ENCODE measurements at places on chromosomes 13 and 19.
A peak's percentile ranks its signal among the peaks of the same experiment; 100 is the strongest.

DNA sequence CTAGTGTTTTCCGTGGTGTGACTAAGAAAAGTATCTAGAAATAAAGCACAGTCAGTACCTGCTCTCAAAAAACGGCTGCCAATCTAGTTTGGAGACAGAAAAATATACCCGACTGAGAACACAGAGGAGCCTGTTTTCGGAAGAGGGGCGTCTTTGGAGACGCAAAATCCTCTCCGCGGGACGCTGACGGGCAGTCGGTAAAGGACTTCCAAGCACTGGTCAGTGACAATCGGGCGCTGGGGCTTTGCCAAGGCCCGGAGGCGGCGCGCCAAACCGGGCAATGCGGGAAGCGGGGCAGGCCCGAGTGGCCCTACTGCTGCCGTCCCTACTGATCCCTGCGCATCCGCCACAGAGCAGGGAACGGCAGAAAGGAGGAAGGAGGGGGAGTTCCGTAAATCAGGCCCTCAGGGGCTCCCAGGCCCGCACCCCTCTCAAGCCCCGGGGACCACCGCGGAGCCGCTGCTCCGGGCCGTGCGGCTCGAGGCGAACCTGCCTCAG lies 588 bp upstream of the DPY19L3 start:
- H3K4me3 ChIP-seq: peak overlapping the region; percentile 82
- no peaks in the 10 kb centered on the region for H3K27me3 ChIP-seq
- peaks cover 26% of the 10 kb centered on the region for H3K4me1 ChIP-seq
- peaks cover 15% of the 10 kb centered on the region for H3K36me3 ChIP-seq

DNA sequence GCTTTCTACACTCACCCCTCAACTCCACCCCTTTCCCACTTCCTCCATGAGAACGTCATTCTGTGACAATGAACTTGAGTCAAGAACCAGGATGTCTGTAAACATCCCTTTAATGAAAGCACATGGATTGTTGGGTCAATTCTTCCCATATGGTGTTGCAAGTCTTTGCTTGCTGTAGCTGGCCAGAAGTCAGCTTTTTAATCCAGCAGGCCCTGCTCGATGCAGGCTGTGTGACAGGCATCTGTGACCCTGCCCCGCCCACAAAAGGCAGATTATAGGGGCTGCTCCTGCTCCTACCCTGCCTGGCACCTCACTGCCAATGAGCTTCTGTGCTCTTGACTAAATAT lies 78.0 kb downstream of the STARD13 start:
- no peak for DNase-seq
- H3K27ac ChIP-seq: no peak overlapping the region
- peaks cover 27% of the 10 kb centered on the region for H3K4me1 ChIP-seq
- peaks cover 1% of the 10 kb centered on the region for H3K27me3 ChIP-seq
- H3K36me3 ChIP-seq: no peaks in the 10 kb centered on the region
- no peak overlapping the region for H3K4me3 ChIP-seq

- no peak overlapping the region for H3K4me3 ChIP-seq
- DNase-seq: no peak
- no peak overlapping the region for H3K27ac ChIP-seq
- H3K27me3 ChIP-seq: peaks cover 3% of the 10 kb centered on the region
Measured at GRCh38 chr13:21232599-21232998, 56.1 kb downstream of the MRPL57 start.

DNA sequence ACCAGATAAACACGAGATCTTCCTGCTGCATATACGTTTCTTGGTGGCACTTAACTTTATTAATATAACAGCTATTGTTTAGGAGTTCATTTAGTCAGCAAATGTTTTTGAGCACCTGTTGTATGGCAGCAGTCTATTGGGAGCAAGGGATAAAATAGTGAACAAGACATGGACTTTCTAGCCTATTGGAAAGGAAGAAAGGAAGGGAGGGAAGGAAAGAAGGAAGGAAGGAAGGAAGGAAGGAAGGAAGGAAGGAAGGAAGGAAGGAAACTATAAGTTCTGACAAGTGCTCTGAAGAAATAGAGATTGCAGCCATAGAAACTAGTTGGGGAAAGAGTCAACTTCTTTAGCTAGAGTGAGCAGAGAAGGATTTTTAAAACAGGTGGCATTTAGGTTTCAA lies 149.1 kb upstream of the STARD13 start:
- H3K27ac ChIP-seq: no peak overlapping the region
- H3K27me3 ChIP-seq: peaks cover 4% of the 10 kb centered on the region

- no peaks in the 10 kb centered on the region for H3K4me1 ChIP-seq
- H3K4me3 ChIP-seq: no peak overlapping the region
- no peak for DNase-seq
- H3K27me3 ChIP-seq: peaks cover 7% of the 10 kb centered on the region
- no peak overlapping the region for H3K27ac ChIP-seq
Measured at GRCh38 chr13:99828123-99828522, 143.4 kb downstream of the ZIC5 start.

- H3K4me1 ChIP-seq: no peaks in the 10 kb centered on the region
- DNase-seq: peak; percentile 60
- no peak overlapping the region for H3K27ac ChIP-seq
- H3K4me3 ChIP-seq: no peak overlapping the region
Measured at GRCh38 chr13:31431722-31432137, 232.0 kb downstream of the B3GLCT start.
